Femur (tissue), 1 donor: ENCODE measurements at places on chromosomes 1 and 21.

- peak; percentile 28 for DNase-seq
Measured at GRCh38 chr1:35925741-35926140, 5.2 kb upstream of the AGO3 start.

DNA sequence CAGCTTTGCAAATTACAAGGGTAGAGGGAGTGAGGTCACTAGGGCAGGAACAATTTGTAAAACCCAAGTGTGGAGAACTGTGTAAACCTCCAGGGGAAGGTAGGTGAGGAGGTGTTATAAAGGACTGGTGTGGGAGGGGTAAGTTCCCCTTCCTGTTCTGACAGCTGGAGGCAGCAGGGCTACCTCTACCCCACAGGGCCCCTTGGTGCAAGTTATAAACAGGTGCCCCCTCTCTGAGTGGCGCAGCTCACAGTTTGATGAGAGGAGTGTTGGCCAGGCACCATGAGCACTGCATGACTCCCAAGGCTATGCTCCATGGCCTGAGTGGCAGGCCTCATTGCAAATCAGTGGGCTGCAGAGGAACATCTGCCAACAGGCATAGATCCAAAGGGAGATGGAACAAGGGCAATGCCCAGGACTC is 41.0 kb downstream of the MFSD2A start:
- no peak for DNase-seq

GRCh38 chr1:23496490-23497181 is 12.7 kb upstream of the ASAP3 start:
- no peak for DNase-seq

DNA sequence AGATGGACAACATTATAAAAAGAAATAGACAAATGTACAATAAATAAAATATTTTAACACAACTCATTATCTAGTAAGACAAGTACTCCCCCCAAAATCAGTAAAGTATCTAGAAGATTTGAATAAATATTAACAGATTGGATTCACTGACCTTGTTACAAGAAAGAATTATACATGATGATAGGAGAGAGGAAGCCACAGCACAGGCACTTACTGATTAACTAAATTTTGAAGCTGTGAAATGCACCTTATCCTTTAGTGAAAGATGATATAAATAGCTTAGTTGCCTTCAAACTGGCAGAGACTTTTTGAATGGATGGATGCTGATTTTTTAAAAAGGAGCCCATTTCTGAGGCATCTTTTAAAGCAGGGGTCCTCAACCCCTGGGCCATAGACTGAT is 8.5 kb downstream of the CR1 start:
- no peak for DNase-seq

- DNase-seq, result peak; percentile 95
Measured at GRCh38 chr1:153783233-153784190, 8.3 kb downstream of the SLC27A3 start.

DNA sequence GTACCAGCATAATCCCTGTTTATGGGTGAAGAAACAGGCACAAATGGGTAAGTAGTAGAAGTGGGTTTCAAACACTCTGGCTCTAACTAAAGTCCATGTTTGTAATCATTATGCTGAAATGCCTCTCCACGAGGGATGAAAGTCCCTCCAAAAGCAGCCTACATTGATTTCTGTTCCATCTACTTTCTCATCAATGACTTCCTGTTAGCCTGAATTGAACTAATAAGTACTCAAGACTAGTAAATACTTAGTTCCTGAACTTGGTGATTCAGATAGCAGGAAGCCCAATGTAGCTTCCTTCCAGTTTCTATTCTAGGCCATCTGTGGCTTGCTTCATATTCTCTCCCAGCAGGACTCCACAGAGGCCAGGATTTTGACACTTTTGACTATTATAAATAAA is 11.3 kb upstream of the BACH1 start:
- DNase-seq, result no peak

- no peak for DNase-seq
Measured at GRCh38 chr1:48803474-48803873, 26.8 kb upstream of the BEND5 start.

DNA sequence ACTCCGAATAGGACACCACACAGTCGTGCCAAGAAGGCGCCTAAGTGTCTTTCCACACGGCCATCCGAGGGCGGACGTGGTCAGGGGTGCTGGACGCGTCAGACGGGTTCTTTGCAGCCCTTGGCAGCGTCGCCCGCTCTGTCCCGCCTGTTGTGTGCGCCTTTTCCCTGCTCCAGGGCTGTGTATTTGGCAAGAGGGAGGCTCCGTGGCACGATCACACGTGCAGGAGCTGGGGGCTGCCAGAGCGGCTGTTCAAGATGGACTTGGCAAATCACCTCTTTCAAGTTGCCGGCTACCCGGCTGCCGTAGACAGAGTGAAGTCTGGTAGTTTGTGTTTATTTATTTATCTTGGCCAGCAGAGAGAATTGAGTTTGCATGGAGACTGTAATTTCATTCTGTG is 31.9 kb downstream of the PRKCZ start:
- DNase-seq, result no peak

GRCh38 chr1:204566583-204566955 is 50.4 kb downstream of the MDM4 start:
- no peak for DNase-seq

DNA sequence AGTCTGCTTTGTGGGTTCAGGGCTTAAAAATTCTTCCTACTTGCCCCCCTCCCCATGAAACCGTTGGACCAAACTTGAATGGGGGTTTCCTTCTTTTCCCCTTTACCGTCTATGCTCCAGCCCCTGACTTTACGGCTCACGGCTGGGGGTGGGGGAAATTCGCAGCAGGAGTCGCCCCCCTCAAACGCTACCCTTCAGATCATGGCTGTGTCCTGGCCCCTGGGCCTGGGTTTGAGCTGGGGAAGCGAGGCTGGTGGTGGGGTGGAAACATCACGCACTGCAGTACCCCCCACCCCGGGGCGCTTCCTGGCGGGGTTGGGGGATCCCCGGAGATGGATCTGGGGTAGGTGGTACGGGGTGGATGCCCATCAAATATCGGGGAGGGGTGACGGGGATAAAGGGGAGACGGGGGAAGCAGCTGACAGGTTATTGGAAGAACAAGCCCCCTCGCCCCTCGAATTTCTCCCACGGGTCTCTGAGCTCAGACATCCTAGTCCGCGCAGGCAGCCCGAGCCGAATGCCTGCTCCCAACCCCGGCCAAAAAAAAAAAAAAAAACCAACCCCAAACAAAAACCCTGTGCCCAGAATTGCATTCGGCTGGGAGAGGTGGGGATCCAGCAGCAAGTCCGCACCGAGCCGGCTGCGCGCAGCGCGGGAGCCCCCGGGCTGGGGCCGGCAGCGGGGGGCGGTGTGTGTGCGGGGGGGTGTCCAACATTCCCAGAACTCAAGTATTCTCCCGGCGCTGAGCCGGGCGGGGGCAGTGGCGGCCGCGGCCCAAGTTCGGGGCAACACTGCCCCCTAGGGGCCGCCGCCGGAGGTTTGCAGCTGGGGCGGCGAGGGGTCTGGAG is 59.0 kb upstream of the ACOT11 start:
- peak; percentile 94 for DNase-seq

DNA sequence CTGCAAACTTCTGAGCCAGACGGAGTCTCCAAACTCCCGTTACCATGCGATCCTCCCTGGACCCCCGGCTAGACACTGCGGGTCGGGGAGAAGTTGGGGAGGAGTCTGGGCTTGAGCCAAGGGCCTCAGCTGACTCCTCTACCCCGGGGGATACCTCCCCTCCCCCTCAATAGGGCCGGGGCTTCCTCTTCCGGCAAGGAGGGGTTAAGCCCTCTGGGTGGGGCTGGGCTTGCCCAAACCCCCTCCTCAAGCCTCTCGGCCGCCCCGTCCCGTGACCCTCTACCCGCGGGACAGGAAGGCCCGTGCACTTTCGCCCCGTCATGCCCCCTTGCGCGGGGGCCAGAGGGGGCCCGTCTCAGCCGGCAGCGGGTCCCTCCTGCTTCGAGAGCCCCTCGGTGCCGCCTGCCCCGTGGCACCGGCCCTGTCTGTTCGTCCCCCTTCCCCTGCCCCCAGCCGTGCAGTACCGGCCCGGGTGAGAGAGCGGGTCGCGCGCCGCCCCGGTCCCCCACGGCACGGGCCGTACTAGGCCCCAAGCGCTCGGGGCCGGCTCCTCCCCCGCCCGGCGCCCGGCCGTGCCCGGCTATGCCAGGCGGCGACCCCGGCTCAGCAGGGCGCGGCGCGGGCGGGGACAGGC is 652 bp downstream of the ARL8A start:
- DNase-seq, result peak; percentile 66

DNA sequence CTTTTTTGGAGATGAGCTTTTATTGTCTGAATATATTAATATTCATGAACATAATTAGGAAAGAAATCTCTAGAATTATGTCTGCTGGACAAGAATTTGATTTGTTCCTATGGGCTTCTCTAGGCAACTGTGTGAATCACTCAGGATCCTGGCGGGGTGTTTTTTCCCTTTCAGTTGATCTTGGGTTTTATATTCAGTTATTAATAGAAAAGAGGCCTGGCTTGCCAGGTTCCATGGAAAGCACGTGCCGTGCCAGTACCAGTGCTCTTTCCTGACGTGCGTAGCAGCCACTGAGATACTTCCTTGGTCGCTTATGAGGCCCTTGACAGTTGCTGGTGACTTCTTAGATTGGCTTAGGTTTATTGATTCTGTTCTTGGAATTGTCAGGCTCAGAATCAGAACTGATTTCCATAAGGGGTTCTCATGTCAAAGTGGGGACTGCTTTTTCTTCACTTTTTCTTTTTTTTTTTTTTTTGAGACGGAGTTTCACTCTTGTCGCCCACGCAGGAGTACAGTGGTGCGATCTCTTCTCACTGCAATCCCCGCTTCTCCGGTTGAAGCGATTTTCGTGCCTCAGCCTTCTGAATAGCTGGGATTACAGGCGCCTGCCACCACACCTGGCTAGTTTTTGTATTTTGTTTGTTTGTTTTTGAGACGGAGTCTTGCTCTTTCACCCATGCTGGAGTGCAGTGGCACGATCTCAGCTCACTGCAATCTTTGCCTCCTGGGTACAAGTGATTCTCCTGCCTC is 48.7 kb upstream of the KIF1B start:
- DNase-seq, result peak; percentile 70

DNA sequence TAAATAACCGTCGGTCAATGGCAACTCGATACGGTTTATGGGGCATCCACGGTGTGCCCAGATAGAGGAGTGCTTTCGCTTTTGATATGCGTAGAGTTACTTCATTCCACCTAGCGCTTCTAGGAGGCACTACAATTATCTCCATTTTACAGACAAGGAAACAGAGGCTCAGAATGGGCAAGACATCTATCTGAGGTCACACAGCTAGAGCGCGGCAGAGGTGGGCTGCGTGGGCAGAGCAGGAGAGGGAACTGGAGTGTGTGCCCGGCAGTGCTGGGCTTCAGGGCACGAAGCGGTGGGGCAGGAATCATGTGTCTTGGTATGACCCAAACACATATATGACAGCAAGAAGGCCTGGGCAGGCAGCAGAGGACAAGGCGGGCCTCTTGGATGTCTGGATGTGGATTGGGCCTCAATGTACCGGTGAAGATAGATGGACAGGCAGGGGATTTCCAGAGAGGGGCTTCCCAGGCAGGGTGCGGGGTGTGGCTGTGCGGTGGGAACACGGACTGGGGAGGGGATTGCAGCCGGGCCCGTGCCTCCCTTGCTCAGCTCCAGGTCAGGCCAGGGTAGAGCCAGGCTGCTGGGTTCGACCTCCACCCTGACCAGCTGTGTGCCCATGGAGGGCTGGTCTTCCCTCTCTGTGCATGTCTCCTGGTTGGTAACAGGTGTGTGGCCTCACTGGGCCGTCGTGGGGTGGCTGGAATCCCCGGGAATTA is 21.2 kb downstream of the TP73 start:
- DNase-seq, result no peak

- DNase-seq, result no peak
Measured at GRCh38 chr1:58891347-58891746, 107.5 kb upstream of the JUN start.

GRCh38 chr1:67937010-67937409 is 103.7 kb upstream of the GNG12 start:
- DNase-seq, result no peak
